ENCODE measurements at places on chromosomes 7 and 10.

DNA sequence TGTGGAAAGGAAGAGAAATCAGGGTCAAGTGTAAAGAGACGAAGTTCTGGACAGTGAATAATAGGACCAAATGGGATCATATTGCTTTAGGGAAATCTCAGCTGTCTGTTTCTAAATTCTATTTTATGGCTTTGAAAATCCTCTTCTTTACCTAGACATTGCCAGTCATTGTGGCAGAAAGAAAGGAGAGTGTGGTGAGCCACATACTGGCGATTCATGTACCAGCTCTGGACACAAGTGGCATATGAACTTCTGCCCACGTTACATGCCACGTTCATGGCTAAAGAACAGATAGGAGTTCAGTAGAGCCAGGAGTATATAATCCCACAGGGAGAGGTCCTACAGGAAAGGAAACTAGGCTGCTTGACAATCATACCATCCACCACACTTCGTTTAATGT is 28.0 kb downstream of the STARD3NL start:
- no peak for DNase-seq

- no peak for DNase-seq
Observed at GRCh38 chr10:62159351-62159750, 109.3 kb downstream of the RTKN2 start.

GRCh38 chr10:121351540-121351939 is 246.7 kb downstream of the FGFR2 start:
- no peak for DNase-seq

DNA sequence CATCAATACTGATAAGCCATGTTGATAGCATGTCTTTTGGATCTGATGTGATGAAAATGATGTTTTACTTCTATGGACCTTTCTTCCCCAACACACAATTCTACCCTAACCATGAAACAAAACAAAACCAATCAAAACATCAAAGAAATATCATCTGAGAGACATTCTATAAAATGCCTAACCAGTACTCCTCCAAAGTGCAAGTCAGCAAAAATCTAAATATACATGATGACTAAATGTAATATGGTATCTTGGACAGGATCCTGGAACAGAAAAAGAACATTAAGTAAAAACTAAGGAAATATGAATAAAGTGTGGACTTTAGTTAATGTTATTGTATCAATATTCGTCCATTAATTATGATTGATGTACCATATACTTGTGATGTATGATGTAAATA is 625.1 kb downstream of the MAGI2 start:
- DNase-seq: no peak

DNA sequence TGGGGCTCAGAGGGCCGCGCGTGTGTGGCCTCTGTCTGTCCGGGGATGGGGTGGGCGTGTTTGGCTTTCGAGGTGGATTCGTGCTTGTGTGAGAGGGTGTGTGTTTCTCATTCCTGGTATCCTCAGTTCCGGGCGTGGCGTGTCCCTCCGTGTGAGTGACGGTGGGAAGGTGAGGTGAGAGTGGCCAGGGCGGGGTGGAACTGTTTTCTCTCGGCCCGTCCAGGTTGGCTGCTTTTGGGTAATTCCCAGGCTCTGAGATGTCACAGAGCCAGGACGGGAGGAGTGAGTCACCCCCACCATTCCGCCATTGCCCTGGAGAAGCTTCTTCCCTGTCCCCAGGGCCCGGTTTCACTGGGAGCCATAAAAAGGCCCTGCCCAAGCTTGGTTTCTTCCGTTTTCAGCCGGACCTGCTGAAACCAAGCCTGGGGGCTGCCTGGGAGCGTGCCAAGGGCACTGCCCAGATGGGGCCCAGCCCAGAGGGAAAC is 21.3 kb upstream of the CLDN4 start:
- no peak for DNase-seq

Data from type B pancreatic cell (in vitro differentiated cells).